ENCODE measurements at places on chromosomes 6 and 20.

DNA sequence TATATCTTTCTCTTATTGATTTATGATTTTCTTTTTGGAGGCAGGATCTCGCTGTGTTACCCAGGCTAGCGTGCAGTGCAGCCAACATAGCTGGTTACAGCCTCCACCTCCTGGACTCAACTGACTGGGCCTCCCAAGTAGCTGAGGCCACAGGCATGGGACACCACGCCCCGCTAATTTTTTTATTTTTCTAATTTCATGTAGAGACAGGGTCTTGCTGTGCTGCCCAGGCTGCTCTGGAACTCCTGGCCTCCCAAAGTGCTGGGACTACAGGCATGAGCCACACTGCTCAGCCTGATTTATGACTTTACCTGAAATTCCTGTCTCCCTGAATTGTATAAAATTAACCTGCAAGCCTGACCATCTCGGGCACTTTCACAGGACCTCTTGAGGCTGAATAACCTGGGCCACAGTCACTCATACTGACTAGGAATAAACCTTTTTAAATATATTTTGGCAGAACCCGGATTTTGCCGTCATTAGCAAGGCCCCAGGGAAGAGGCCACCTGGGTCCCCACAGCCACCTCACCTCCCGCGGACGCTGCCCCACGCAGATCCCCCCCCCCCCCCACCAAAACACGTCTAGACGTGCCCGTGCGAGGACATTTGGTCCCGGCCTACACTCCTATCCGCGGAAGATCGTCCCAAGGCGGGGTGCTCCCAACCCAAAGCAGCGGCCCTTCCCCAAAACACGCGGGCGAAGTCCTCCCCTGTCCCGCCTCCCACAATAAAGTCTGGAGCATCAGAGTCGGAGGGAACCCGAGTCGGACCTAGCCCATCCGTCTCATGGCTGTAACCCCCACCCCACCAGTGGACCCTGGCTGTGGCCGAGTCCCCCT lies 902 bp downstream of the ZNF337 start:
- DNase-seq = no peak

- no peak for DNase-seq
Measured at GRCh38 chr20:40293740-40294139, 395.3 kb downstream of the MAFB start.

DNA sequence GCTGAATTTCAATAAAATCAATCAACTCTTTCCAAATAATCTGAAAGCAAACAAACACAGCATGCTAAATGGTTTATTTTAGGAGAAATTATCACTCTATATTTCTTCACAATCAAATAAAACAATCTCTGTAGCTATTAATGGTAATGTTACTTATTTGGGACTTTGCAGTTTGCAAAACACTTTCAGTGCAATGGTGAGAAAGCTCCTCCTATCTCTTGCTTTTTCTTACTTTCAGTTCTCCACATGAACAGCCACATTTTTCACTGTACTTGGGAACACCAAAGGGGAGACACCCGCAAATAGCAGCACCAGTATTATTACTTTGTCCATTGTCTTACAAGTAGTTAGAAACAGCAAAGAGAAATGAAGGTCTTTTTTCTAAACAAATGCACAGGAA lies 92.4 kb downstream of the DST start:
- DNase-seq = no peak

- DNase-seq = no peak
Measured at GRCh38 chr20:62354811-62355341, 12.2 kb downstream of the LAMA5 start.

DNA sequence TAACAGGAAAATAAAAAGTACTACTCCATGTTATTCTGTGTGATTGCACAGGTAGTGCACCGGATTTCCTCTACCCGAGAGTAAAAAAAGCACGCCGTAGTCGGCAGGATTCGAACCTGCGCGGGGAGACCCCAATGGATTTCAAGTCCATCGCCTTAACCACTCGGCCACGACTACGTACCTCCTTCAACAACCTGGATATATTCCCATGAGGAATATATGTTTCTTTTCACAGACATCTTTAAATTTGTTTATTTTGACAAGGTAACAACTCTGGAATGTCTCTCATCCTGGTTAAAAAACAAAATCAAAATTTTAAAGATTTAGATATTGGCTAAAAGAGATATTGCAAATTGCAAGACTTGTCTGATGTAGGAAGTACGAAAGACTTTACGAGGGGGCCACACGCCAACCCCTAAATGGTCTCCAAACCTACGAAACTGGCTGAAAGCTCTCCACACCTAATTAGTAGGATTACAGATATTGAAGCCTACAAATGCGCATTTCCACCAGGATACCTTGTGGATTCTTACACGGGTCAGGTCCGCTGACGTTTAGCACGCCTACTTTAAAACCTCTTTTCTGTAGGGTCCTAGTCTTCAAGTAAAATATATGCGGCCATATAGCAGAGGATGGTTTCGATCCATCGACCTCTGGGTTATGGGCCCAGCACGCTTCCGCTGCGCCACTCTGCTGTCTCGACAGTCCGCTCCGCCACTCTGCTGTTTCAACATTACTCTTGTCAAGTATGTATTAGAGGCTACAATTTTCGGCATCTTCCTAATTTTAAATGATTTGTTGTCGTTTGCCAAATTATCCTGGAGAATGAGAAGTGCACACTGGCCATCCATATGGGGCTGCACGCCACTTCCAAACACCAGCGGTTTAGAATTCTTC lies 52.2 kb upstream of the BTN3A2 start:
- peak; percentile 82 for DNase-seq

DNA sequence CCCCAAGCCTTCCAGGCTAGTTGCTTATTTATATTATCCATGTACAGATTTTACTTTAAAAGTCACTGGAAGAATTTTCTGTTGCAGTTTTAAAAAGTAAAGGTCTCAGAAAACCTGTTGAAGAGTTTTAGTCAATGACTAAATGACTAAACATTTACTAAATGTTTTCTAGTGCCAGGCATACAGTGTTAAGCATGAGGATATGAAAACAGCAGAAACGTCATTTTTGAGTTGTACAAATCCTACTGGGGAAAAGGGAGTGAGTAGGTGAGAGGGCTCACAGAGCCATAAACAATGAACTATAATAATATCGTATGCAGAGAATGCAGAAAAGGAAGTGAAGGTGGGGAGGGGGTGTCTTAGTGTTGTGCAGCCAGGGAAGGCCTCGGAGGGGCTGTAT lies 66.3 kb downstream of the MAN1A1 start:
- no peak for DNase-seq

DNA sequence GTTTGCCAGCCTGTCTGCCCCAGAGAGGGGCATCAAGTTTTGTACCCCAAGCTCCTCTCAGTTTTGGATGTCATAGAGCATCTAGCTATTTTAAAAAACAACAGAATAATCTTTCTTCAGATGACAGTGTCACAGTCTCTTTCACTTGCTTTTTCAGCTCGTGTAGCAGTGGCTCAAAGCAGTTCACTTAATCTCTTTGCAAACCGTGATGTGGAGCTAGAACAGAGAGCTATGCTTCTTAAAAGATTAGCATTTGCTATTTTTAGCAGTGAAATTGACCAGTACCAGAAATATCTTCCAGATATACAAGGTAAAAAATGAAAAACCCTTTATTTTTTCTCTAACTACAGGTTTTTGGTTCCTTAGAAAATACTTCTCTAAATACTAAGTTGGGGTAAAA lies 37.3 kb downstream of the PGM3 start:
- DNase-seq = no peak

DNA sequence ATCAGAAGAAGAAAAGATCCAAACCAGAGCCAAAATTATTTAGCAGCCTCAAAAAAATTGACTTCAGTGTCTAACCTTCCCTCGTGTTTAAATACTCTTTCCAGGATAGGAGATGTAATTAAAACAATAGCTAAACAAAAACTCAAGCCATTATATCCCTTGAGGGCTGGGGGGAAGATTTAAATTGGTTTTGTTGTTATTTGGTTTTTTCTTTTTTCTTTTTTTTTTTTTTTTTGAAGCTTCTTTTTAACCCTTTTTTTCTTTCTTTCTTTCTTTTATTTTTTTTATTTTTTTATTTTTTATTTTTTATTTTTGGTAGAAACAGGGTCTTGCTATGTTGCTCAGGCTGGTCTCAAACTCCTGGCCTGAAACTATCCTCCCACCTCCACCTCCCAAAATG lies 269.0 kb downstream of the KHDC1L start:
- no peak for DNase-seq

GRCh38 chr6:83511901-83512681 lies at the start of gene PRSS35:
TSS of gene PRSS35 (plus strand) at chr6:83512534. CDS start at chr6:83523442, 10,908 bp downstream.
- DNase-seq = no peak

GRCh38 chr6:26029570-26029856 lies 57.7 kb upstream of the HFE start:
- DNase-seq = no peak

DNA sequence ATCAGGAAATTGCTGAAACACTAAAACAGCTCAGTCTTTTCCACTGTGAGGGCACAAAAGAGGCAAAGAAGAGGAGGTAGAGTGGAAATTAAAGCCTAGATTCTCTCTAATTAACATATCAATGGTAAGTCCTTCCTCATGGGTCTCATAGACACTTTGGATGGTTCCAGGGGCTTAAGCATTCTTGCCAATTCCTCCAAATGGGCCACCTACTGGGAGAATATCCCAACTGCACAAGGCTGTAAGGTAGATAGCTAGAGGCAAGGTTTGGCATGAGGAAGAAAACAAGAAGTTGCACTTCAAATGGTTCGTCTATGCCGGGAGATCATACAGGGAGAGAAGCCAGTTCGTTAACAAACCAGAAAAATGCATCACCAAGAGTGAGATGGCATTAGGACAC lies 107.6 kb upstream of the KHDRBS2 start:
- no peak for DNase-seq

Measured in stimulated activated CD4-positive, alpha-beta T cell treated with anti-CD3 and anti-CD28 coated beads, TNF-alpha, amount 100 ng/mL, for 1 hour (primary cell).